H1 (cell line): ENCODE measurements at places on chromosomes 12 and 14. TPM values are rescaled to one million over a fixed set of nuclear protein-coding genes. Genes with fewer than 3 reads are reported as not detected.

DNA sequence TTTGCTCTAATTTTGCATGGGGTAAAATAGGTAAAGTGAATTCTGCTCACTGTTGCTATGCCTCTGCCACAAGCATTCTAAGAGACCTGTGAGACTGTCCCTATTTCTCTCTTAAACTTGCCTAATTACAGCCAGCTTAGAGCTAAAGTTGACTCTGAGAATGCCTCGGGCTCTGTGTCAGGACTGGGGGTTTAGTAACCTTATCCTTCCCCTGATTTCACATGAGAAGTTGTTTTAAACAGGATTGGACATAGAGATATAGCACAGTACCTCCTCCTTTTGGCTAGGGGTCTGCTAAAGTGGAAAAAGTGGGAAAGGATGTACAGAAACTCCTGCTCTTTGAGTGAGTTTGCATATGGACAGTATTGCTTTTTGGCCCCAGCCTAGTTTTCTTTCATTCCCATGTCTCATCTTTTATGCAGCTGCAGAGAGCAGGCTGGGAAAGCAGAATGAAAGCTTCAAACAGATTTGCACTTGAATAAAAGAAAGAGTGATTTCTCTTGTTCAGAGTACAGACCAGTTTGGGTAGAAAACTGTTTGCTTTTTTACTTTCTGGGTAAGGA, 122.0 kb downstream of the RAD51B start:
- no peak for DNase-seq

- no peak for DNase-seq
Observed at GRCh38 chr14:45298423-45299117, 45.6 kb upstream of the MIS18BP1 start.

- no peak for DNase-seq
Observed at GRCh38 chr14:101604935-101605780, 43.9 kb downstream of the DIO3 start.

DNA sequence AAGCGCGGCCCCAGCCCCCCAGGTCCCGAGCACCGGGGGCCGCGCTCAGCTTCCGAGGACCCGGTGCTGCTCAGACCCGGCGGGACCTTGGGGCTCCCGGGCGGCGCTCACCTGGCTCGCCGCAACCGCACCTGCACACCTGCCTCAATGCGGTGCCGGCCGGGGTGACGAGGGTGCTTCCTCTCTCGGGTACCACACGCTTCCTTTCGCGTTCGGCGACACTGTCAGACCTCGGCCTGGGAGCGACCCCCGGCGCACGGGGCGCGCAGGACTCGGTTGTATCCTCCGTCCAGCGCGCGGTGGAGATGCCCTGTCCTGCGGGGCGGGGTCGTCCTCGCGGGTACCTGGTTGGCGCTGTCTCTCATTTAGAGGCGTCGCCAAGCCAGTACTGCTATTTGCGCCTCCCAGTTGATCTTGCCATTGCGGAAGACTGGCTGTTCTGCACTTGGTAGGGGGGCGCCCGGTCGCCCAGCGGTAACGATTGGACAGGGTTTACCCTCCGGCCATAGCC, 718 bp downstream of the PACS2 start:
- no peak for DNase-seq

- no peak for DNase-seq
Observed at GRCh38 chr12:4894019-4894418, 15.7 kb upstream of the KCNA1 start.

DNA sequence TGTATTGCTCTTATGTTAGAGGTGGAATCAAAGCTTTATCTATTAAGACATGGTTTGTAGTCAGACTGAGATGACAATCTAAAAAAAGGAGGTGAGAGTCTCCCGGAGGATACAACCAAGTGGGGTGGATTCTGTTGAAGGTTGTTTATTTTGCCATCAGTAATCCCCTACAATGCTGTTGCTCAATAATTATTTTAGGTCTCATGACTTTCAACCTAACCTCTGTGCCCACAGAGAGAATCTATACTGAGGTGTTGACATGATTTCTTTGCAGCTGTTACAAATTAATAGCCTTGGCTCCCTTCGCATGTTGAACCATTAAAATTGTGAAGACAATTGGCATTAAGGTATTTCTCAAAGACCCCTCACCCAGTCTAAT, 28.7 kb upstream of the FOS start:
- DNase-seq = no peak

DNA sequence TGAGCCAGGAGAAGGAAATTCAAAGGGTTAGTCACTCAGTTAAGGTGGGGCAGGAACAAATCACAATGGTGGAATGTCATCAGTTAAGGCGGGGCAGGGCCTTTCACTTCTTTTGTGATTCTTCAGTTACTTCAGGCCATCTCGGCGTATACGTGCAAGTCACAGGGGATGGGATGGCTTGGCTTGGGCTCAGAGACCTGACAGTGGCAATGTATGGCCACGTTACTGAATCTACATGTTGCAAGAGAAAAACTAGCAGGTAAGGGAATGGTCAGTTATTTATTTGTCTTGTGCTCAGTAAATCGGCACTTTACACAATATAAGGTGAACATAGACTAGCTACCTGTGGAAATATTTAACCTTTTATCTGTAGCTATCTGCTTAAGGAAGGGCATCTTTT, 11.9 kb downstream of the SLCO1B3 start:
- no peak for DNase-seq

DNA sequence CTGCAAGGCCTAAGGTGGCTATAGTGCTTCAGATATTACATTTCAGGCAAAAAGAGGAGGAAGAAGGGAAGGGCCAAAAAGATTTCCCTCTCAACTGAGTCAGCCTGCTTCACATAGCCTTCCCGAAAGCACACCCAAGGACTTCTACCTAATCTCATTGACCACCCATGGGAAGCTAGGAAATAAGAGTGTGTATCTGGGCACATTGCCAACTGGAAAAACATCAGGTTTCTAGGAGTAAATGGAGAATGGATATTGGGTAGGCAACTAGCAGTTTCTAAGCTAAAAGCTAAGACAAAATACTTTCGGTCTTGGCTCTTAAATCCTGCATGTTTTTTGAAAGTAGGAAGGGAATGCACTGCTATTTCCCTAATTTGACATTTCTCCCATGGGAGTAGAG, 221.7 kb upstream of the GRIP1 start:
- no peak for DNase-seq

DNA sequence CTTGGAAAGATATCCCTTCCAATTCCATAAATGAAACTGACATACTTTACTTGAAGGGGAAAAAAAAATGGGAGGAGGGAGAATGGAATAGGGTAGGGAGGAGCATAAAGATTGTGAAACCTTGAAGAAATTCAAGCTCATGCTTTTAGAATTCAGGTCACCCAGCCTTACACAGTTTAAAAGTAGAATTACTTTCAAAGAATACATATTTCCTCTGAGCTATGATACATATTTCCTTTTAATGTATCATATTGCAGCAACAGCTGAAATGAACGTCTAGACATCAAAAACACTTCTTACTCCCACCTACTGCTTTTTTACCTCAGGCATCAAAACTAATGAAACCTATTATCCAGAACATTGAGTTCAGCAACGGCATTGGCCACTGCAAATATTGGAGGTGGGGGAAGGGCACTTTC, 156.0 kb downstream of the MED13L start:
- no peak for DNase-seq

DNA sequence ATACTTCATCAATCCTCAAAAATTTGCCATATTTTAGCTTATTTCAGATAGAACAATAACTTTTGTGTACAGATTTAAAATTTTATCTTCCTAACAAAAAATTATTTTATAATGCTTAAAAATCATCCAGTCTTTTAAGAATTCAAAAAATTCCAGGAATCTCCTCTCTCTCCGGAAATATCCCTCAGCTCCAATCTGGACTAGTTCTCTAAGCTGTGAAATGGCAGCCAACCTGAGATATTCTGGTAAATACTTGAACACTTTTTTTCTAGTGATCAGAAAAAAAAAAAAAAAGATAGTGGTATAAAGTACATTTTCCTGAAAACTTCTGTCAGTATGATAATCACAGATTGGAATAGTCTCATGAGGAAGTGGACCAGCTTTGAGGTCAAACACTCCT, 57.6 kb downstream of the SSPN start:
- no peak for DNase-seq

GRCh38 chr14:89409961-89410360, 7.1 kb downstream of the FOXN3 start:
- no peak for DNase-seq

- DNase-seq = no peak
Observed at GRCh38 chr12:42267413-42268190, 29.6 kb upstream of the YAF2 start.

DNA sequence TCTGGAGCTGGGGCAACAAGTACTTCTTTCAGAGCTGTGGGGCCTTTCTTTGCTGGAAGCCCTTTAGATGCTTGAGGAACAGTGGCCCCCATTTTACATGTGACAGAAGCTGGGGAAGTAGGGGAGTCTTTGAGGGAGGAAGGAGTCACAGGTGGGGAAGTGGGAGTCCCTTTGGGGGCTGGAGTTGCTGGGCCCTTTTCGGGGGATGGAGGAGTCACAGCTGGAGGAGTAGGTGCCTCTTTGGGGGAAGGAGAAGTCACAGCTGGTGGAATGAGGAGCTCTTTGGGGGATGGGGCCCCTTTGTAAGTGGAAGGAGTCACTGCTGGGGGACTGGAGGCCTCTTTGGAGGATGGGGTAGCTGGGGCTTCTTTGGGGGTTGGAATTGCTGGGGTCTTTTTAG, 8.6 kb downstream of the NACA start:
- DNase-seq = no peak

DNA sequence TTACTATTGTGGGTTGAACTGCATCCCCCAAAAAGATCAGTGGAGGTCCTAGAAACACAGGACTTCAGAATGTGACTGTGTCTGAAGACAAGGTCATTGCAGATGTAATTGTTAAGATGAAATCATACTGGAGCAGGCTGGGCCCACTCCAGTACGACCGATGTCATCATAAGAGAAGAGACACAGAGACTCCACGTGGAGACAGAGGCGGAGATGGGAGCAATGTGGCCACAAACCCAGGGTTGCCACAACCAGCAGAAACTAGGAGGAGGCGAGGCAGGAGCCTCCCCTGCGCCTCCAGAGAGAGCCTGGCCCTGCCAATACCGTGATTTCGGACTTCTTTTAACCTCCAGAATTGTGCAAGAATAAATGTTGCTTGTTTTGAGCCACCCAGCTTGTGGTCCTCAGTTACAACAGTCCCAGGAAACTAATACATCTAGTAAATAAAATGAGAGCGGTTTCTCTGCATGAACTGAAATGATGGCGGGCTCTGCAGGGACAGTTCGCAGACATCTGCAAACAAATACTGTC, 25.7 kb upstream of the FZD10 start:
- DNase-seq = no peak

DNA sequence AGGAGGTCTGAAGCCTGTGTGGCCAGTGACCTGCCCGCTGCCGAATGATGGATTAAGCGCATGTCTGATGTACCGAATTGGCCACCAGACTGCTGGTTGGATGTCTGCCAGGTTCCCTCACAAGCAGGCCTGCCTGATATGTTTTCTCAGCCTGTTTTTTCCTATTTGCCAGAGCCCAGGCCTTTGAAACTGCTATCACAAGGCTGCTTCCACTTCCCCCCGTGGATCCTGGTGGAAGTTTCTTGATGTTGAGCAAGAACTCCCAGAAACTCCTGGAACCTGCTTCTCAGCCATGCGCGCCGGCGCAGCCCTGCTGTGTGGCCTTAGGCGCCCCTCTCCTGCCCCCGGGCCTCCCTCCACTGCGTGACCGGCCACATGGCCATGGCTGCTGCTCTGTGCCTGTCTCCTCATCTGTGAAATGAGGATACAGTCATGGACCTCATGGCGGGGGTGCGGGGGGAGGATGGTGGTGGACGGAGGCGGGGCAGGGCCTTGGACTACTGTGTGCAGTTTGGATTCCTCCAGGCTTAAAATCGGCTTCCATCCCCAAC, 56.6 kb downstream of the CALM1 start:
- no peak for DNase-seq

DNA sequence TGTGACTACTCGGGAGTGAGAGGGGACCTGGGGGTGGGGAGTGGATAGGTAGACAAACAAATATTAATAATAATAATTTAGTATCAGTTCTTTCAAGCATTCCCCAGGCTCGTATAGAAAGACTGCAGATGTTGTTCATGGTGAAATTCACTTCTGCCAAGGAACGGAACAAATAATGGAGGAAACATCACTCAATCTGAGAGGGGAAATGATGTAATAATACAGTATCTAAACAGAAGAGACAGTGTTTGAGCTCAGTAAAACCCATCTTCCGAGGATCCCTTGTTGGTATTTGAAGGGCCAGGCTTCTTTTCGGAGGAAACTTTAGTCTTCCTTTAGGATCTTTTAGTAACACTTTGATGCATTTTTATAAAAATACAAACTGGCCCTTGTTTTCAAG, 114.2 kb downstream of the KCNK10 start:
- no peak for DNase-seq

CDKN3 gene
- total RNA-seq = 41.5 and 48.3 TPM in 2 replicates

LGR5 gene
- total RNA-seq = 0.15 and 0.19 TPM in 2 replicates

CLEC4D gene
- not detected in 2 replicates for total RNA-seq

GPRC5D gene
- not detected in 2 replicates for total RNA-seq
